Frontal cortex (tissue), 4 donors: ENCODE measurements at places on chromosomes 5 and 9. TPM values are rescaled to one million over a fixed set of nuclear protein-coding genes. Genes with fewer than 3 reads are reported as not detected.

GRCh38 chr9:81634915-81635516 lies 54.3 kb downstream of the TLE1 start:
- no peak for DNase-seq

DNA sequence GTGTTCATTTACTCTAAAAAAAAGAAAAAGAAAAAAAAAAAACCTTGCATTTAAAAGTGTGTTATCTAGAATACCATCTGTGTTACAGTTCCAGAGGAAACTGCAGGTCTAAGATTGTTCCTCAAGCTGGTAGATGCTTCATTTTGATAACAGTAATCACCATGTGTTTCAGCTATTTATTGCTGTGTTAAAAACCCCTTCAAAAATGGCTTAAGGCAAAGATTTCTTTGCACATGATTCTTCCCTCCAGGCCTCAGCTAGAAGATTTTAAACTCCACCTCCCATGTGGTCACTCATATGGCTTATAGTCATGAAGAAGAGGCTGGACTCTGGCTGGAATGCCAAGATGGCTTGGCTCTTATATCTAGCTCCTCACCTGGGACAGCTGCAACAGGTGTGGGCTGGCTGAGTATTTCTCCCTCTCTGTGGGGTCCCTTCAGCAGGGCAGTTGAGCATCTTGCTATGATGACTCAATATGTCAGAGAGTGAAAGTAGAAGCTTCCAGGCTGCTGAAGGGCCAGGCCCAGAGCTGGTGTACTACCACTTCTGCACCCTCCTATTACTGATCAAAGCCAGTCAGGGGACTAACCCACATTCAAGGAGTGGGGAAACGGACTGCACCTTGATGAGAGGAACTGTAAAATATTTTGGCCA lies 920.4 kb upstream of the DMAC1 start:
- DNase-seq = no peak

DNA sequence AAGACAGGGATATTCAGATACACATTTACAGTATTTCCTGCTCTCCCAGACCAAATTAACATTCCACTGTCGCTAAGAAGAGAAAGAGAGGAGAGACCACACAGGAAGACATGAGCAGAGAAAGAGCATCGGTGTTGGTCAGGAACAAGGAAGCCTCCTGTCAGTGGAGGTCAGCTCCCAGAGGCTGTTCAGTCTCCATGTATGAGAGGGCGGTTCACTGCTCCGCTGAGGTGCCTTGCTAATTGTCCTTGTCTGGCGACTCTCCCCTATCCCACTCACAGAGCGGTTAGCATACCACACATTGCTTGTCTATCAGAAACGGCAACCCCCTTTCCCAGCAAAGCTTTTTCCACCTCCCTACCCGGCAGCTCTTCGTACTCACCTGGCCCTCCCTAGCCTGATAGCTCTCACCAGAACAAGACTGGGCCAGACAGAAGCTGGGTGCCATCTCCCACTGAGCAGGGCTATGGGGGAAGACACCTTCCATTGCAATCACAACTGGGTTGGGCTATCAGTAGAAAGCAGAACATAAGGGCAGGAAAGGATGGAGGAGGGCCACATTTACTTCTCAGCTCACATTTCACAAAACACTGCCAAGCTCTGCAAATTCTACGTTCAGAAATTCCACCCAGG lies 58.6 kb upstream of the LMNB1 start:
- no peak for DNase-seq

- no peak for DNase-seq
Measured at GRCh38 chr9:37269221-37269620, 148.8 kb downstream of the ZCCHC7 start.

DNA sequence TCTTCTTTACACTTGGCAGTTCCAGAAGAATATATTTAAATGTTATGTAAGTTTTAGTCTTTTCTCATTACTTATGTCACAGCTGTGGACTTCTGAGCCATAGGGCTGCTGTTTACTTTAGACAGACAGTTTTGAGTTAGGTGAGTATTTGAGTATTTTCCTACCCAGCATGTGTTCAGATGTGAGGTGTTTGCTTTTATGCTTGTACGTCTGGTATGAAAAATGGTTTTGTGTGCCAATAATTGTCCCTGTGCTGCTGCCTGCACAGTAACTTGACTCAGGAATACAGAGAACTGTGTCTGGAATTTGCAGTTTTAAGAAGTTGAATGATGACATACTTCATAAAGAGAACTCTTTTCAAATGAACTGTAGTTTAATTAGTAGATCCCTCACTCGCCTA lies 20.8 kb downstream of the MEGF10 start:
- no peak for DNase-seq

DNA sequence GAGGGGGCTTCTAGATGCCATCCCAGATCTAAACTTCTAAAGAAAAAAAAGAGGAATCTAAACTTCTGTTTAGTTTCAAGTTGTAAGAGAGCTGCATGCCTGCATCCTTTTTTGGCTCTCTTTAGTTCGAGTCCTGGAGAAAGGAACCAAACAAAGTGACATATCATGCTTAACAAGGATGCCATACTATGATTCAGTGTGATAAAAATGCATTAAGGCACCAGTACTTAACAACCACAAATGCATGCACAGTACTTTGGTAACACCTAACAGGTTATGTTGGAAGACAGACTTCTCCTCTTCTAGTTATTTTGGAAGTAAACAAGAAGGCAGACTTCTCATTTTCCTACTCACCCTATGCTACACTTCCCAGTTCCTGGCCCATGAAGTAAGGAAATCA lies 27.3 kb downstream of the NME5 start:
- DNase-seq = no peak

- no peak for DNase-seq
Measured at GRCh38 chr5:102762095-102762534, 7.0 kb downstream of the PAM start.

DNA sequence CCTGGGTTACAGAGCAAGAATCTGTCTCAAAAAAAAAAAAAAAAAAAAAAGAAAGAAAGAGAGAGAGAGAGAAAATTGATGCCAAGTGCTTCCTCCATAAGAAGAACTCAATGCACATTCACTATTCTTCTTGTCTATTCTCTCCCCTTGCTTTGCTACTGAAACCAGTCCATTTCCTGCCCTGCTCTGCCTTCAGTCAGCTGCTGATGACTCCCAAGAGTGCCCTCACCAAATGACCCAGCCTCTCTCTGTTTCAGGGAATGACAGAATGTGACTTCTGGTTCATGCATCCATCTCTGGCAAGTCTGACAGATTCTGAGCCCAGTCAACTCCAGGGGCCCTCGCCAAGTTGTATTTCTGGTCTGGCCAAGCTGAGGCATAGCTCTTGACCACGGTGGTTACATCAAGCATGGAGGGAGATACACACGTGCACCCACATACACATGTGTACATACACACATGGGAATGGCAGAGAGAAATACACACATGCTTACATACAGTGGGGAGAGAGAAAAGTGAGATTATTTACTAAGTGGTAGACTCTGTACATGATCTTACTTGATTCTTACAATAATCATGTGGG lies 106.2 kb downstream of the NSG2 start:
- no peak for DNase-seq

GRCh38 chr5:119792161-119792799 lies 162.9 kb downstream of the FAM170A start:
- no peak for DNase-seq

- no peak for DNase-seq
Measured at GRCh38 chr5:119439140-119439631, 13.1 kb upstream of the HSD17B4 start.

- DNase-seq = no peak
Measured at GRCh38 chr9:116697362-116697761, 10.3 kb downstream of the TRIM32 start.

- DNase-seq = no peak
Measured at GRCh38 chr5:172051643-172052339, 45.4 kb upstream of the FBXW11 start.

DNA sequence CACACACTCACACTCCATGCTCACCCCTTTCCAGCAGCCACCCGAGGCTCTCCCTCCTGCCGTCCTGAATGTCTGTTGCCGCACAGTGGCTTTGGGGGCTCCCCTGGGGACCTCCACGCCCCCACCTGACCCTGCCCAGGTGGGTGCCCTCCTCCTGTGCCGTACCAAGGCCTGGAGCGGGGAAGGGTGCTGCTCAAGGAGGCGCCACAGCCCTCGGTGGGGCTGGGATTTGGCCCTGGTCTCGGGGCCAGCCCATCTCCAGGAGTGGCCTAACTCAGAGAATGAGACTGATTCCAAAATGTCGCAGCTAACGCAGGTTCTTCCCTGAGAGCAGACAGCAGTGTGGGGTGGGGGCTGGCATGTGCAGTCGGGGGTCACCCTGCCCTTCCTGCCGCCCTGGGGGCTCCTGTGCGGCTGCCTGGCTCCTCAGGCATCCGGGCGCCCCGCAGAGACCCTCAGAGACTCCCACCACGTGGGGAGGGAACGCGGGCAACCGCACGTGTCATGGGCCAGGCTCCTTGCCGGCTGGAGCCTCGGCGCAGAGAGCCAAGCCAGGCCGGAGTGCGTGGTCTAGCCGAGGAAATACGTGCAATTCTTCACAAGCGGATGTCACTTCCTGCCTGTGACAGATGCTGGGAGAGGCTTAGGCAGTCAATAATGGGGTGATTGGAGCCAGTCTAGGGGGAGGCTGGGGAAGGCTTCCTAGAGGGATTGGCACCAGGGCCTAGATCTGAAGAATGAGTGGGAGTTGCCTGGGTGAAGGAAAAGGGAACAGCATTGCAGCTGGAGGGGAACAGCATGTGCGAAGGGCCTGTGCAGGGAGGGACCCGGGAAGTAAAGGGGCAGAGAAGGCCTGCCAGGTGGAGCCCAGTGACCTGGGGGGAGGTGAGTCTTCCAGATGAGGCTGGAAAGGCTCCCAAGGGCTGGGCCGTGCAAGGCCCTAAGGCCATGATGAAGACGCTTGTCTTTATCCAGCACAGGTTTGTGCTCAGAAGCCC lies 44.1 kb downstream of the C9orf50 start:
- DNase-seq = no peak

GRCh38 chr9:91421128-91421765 lies 2.4 kb downstream of the NFIL3 start:
- DNase-seq = peak; percentile 64

GRCh38 chr9:27664121-27664779 lies 91.0 kb upstream of the C9orf72 start:
- no peak for DNase-seq

GRCh38 chr9:98222885-98223691 lies 30.7 kb upstream of the CORO2A start:
- DNase-seq = no peak

DNA sequence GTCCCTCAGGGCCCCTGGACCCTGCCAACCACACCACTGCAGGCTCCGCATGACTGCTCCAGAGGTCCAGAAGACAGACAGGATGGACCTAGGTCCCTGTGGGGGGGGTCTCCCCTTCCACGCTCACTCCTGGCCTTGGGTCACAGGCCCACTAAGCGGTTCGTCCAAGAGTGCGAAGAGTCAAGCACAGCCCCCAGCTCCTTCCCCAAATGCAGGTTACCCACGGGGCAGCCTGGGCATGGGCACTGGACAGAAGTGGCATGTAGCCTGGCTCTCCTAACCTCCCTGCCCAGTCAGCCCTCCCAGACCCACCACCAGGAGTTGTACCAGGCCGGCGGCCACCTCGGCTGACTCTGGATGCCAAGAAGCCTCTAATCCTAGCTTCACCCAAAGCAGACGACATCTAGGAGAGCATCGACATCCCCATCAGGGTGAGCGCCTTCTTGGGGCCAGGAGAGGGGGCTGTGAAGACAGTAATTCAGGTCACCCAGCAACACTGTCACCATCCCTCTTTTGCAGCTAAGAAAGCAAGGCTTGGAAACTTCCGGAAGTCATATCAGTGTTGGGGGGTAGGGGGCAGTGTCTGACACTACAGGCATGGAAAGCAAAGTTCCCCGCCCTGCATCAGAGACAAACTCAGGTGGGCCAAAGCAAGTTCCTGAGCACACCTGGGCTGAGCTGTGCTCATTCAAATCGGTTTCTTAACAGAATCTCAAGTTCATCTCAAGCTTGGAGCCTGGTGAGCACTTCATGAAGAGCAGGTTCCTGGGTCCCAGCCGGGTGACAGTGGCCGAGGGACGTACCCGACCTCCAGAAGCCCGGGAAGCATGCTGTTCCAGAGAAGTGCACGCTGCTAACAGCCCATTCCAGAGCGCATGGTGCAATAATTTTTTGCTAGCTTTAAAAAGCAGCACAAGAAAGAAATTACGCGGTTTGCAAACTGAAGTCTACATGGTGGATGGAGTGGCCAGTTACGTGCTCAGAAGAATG lies 68.7 kb downstream of the SEMA4D start:
- no peak for DNase-seq

- DNase-seq = no peak
Measured at GRCh38 chr5:89399548-89399947, 516.6 kb upstream of the MEF2C start.

GRCh38 chr5:87876616-87877015 lies 392.0 kb downstream of the TMEM161B start:
- DNase-seq = no peak

DNA sequence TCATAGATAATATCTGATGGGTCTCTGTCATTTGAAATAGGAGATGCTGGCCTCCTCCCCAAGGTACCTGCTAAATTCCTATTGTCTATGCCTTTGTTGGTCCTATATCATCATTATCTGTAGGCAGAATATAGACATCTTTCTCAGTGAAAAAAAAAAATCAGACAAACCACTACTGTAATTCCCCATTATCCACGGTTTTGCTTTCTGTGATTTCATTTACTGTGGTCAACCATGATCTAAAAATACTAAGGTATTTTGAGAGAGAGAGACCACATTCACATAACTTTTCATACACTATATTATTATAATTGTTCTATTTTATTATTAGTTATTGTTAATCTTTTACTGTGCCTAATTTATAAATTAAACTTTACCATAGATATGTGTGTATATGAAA lies 122.5 kb downstream of the INVS start:
- no peak for DNase-seq

DNA sequence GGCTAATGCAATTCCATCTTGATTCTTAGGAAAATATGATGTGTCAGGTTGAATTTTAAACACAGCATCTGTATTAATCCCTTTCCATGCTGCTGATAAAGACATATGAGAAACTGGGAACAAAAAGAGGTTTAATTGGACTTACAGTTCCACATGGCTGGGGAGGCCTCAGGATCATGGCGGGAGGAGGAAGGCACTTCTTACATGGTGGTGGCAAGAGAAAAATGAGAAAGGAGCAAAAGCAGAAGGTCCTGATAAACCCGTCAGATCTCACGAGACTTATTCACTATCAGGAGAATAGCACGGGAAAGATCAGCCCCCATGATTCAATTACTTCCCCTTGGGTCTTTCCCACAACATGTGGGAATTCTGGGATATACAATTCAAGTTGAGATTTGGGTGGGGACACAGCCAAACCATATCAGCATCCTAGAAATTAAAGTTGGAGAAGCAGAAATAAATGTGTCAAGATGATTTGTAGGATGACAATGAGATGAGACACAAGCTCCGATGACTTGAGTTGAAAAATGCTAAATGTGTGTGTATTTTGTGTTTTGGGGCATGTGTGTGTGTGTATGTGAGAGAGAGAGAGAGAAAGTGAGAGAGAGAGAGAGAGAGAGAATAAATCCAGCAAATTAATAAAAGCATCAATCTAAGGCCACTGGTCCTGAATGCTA lies 48.5 kb upstream of the ANKRD55 start:
- no peak for DNase-seq

CA9 gene
- total RNA-seq = 0.82 TPM

CCDC192 gene
- not detected for total RNA-seq

MLANA gene
- total RNA-seq = not detected

CENPK gene
- 8.6 TPM for total RNA-seq

GNA14 gene
- 1.6 TPM for total RNA-seq
